Kidney (tissue), 22 donors: ENCODE measurements at places on chromosomes 4 and X. TPM values are rescaled to one million over a fixed set of nuclear protein-coding genes. Genes with fewer than 3 reads are reported as not detected.

DNA sequence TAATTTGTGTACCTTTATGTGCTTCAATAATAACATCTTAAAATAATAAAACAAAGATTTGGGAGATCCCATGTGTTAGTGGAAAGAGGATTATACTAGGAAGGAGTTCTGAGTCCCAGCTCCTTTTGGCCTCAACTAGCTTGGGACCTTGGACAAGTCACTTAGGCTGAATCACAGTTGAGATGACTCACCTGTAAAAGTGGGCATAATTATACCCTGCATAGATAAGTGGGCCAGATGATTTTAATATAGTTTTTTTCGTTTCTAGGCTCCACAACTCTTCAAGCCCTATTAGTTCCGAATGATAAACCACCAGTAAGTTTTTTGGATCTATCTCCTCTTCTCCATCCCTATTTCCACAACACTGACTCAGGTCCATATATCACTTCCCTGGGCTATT, 131.8 kb downstream of the ENOX2 start:
- no peak for DNase-seq

DNA sequence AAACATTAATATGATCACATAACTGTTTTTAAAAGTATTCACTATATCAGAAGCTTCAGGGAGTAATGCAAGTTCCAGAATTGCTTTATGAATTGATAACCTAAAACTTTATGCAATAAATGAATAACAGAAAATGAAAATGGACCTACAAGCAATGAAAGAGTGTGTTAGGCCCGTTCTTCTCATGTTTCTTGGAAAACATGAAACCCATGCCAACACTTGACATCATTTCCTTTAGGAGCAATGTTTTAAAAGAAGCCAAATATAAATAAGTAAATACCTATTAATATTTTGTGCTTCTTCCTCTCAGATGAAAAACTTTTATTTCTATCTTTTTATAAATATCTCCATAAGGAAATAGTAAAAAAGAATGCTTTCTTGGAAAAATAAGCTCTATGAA, 123.0 kb upstream of the GALNT7 start:
- no peak for DNase-seq

GRCh38 chr4:52012651-52013050, 7.5 kb downstream of the LRRC66 start:
- DNase-seq, result no peak

GRCh38 chr4:37243051-37243450, 1.5 kb upstream of the NWD2 start:
- peak; percentile 13 for DNase-seq

DNA sequence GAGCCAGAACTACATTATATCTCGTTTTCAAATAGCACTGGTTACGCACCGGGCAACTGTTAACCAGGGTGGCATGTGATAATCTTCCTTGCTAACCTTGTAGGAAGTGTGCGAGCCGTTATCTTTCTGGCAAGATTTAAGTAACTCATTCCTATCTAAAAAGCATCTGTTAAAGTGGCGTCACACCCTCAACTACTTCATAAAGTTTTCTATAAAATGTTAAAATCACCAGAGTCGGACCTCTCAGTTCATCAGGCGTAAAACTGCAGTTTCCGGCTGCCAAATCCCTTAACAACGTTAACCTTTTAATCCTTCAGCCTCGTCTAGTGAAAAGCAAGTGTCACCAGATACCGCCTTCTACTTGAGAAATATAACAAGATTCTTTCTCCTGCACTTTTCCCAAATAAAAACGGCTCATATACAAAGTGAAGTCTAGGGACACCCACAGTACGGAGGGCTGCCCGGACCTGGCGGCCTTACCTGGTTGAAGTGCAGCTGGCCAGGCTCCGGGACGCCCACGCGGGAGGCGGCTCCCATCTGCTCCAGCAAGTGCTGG, 1.2 kb downstream of the SLC39A8 start:
- DNase-seq, result no peak

GRCh38 chr4:78059524-78059889, 2.4 kb downstream of the FRAS1 start:
- no peak for DNase-seq

DNA sequence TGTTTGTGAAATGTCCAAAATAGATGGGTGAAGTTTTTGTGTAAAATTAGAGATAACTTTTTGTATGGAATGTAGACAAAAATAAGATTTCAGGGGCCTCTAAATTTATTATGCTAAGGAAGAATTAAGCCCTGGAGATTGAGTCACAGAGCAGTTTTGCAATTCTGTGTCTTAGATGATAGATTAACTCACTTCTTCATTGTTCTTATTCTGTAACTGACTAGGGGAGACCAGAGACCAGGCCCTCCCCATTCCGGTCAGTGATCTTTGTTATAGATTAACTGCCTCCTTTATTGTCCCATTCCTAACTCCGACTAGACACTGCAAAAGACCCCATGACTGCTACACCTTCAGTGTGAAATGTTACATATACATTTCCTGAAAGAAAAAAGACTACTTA, 238.4 kb upstream of the TAPT1 start:
- DNase-seq, result no peak

Gene LGI2
- 4.8 TPM for polyA plus RNA-seq

Gene GAB3
- polyA plus RNA-seq, result 0.95 TPM

Gene GAGE2A
- not detected for polyA plus RNA-seq
